NCI-H1417 treated with DMSO at 0.1 percent for 48 hours (cell line): ENCODE measurements at places on chromosomes 16 and 17.

- no peak for DNase-seq
Measured at GRCh38 chr17:73838815-73839214, 194.6 kb upstream of the SDK2 start.

DNA sequence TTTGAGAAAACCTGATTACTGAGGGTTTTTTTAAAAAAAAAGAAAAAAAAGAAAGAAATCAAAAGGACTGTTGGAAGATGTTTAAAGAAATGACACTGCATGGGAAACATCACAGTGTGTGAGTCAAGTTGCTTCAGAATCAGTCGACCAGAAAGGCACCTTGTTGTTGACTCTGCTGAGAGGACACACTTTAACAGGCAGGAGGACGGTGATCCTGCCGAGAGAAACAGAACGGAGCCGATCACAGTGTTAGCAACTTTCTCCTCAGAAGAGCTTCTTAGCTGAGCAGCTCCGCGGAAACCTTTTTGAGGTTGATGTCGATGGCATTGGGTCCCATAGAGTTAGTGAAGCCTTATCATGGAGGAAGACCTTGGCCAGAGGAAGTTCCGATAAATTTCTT is 538.7 kb downstream of the RBFOX1 start:
- no peak for DNase-seq

DNA sequence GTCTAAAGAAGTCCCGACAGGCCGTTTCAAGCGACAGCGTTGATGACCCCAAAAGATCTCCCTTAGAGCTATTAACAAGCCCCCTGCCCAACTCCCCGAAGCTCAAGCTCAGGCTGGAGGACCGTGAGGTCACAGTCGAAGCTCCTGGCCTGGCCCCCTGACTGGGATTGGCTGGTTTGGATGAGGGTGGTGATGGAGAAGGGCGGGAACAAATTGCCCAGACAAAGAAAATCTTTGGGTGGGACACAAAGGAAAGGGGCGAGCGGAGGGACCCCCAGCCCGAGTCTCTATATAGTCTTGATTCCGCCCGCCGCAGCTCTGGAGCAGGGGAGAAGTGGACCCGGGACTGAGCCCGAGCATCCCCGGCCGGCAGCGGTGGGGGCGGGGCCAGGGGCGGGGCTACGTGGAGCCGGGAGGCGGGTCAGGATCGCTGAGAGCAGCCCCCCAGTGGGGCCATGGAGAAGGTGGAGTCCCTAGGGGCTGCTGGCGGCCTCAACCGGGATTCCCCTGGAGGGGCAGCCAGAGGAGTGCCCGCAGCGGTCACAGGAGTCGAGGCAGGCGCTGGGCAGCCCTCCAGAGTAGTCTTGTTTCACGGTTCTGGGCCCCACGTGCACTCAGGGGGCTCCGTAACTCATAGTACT is 982 bp upstream of the NEURL4 start:
- no peak for DNase-seq

- DNase-seq: no peak
Measured at GRCh38 chr17:10183931-10184930, 14.2 kb downstream of the GAS7 start.

- no peak for DNase-seq
Measured at GRCh38 chr16:58850678-58851020, 116.5 kb upstream of the GOT2 start.

DNA sequence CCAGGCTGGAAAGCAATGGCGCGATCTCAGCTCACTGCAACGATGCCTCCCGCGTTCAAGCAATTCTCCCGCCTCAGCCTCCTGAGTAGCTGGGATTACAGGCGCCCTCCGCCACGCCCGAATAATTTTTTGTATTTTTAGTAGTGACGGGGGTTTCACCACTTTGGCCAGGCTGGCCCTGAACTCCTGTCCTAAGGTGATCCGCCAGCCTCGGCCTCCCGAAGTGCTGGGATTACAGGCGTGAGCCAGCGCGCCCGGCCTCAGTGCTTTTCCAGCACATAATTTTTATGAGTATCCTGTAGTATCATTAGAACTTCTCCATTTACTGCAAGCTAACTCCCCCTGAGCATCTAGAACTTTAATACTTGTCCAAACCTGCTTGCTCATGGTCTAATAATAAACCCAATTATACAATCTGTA is 1.8 kb downstream of the UBE2G1 start:
- DNase-seq: no peak
